ENCODE measurements at places on chromosomes 5 and 9.

- DNase-seq = no peak
These were observed 8.8 kb upstream of the SCGB3A1 start for GRCh38 chr5:180599981-180600553.

DNA sequence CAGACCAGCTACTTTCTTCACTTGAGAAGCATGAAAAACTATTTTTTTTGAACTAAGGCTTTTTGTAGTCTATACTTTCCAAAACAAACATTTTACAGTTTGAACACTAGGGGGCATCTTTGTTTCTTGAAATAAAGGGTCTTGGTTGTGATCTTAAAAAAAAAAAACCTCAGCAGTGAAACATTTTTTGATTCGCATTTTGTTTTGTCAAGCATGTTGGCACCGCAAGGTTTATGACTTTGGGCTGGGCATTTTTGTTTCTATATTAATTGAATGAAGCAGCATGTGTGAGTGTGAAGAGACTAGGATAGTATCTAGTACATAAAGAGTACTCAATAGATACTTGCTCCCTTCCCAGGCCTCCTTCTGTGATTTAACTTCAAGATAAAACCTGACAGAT lies 31.6 kb upstream of the ACOT12 start:
- DNase-seq = no peak

GRCh38 chr5:151221574-151221973 lies 2.3 kb downstream of the CCDC69 start:
- no peak for DNase-seq

GRCh38 chr9:129823542-129823934 lies 398 bp downstream of the TOR1A start:
- DNase-seq = no peak

GRCh38 chr9:34381323-34381722 lies 4.6 kb upstream of the MYORG start:
- no peak for DNase-seq

DNA sequence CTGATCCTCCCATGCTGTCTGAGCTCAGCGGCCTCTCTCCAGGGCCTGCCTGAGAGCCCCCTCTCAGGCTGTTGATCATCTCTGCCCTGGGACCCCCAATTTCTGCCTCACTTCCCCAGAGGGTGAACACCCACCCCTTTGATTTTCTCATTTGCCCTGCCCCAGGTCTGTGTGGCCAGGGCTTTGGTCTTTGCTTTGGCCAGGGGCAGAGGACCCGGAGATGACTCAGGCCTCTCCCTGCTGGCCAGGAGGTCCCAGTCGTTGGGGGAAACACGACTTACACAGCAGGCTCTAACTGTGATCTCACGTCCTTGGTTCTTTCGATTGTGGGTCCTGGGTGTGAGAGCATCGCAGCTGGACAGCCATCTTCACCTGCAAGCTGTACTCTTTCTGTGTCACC lies 1.1 kb upstream of the ADAMTS2 start:
- DNase-seq = no peak

- no peak for DNase-seq
These were observed 112.1 kb downstream of the ADRB2 start for GRCh38 chr5:148938522-148938882.

- no peak for DNase-seq
These were observed 9.5 kb downstream of the GZMK start for GRCh38 chr5:55033568-55033967.

DNA sequence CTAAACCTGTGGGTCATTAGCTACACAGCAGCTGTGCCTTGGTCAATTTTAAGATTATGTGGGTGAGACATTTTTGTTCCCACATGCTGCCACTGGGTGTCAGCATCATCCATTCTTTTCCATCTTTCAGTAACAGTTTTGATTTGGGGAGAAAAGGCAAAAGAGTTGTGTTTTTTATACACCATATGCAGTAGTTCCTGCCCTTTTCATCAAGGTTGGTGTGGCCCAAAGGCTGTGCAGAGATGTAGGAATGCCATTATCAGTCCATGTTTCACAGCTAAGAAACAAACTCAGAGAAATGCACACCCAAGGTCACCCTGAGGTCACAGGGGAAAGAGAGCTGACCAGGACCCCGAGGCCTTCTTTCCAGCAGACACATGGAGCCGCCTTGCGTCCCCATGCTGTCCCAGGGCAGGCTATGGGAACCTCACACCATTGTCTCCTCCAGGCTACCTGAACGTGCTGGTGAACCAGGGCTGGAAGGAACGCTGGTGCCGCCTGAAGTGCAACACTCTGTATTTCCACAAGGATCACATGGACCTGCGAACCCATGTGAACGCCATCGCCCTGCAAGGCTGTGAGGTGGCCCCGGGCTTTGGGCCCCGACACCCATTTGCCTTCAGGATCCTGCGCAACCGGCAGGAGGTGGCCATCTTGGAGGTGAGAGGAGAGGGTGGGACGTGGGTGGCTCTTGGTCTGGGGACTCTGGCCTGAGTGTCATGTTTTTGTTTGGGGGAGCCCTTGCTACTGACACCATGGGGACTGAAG lies 27.8 kb upstream of the GRPEL2 start:
- DNase-seq = no peak

DNA sequence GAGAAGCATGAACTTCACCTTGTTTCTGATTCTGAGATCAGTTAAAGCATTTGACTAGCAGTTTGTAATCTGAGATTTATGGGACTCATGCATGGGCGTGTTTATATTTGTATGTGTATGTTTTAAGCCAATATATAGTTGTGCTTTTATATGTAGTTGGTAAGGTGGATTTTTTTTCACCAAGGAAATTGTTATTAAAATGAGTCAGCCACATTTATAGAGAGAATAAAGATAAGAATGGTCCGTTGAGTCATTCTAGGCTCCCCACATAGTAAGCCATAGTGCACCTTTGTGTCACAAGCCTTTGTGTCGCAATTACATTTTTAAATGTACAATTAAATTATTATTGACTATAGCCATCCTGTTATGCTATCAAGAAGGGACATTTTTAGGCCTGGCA lies 89.0 kb downstream of the NLN start:
- DNase-seq = no peak

GRCh38 chr5:54678737-54679136 lies 161.2 kb downstream of the SNX18 start:
- no peak for DNase-seq

DNA sequence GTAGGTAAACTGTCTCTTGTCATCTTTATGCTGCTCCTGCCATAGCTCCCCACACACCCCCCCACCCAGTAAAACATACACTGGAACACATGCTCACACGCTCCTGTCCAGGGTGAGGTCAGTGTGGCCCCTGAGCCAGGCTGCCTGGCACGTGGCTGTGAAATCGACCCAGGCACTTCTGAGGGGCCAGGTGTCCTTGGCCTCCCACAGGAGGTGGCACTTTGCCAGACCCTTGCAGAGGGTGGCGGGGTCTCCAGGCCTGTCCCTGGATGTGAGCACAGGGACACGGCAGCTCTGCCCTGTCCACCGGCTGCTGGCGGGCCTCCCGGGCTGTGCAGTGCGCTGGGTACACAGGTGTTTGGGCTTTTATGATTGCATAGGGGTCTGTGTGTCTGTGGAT lies 10.0 kb upstream of the CRB2 start:
- no peak for DNase-seq

DNA sequence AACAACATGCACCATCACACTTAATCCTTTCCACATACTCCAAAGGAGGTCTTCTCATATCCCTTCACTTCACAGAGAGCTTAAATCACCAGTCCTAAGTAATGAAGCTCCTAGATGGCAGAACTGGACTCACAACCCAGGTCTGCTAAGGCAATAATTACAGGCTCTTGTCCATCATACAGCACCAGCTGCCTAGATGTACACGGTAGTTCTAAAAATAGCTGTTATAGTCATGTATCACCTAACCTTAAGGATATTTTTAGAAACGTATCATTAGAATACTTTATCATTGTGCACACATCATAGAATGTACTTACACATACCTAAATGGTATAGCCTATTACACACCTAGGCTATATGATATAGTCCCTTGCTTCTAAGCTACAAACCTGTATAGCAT lies 644.6 kb upstream of the RGMB start:
- DNase-seq = no peak

- DNase-seq = no peak
These were observed 103.9 kb downstream of the ST8SIA4 start for GRCh38 chr5:100799166-100799565.

DNA sequence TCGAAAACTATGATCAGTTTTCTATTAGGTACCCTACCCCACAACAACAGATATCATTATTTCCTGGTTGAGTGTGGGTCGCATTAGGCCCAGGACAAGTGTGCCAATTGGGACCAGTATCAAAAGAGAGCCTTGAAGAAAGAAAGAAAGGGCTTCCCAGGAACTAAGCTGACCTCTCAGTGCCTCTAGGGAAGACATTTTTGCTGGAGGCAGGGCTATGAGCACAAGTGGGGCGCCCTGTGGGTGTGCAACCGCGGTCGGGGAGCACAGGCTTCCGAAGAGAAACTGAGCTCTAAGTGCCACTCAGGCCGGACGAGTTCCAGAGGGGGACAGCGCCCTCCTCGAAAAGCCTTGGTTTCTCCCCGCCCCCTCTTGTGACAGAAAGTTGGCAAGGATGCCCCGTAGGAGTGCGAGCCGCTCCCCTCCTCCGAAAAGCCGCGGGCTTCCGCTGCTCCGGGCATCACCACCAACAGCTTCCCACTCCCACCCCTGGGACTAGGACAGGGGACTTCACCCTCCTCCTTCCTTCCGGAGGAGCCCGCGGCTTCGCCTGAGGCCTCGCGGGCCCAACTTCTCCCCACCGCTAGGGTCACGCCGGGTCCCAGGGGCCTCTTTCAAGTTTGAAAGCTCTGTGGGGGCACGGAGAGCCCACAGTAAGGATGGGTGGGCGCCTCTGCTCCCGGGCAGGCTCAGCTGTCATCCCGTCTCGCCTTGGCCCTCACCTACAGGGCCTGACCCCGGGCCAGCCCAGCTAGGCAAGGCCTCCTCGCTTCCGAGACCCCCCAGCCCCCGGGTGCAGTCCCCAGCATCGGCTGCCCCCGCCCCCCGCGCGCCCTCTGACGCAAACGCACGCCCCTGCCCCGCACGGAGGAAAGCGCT lies 2.0 kb downstream of the NR2F1-AS1 start:
- DNase-seq = no peak

DNA sequence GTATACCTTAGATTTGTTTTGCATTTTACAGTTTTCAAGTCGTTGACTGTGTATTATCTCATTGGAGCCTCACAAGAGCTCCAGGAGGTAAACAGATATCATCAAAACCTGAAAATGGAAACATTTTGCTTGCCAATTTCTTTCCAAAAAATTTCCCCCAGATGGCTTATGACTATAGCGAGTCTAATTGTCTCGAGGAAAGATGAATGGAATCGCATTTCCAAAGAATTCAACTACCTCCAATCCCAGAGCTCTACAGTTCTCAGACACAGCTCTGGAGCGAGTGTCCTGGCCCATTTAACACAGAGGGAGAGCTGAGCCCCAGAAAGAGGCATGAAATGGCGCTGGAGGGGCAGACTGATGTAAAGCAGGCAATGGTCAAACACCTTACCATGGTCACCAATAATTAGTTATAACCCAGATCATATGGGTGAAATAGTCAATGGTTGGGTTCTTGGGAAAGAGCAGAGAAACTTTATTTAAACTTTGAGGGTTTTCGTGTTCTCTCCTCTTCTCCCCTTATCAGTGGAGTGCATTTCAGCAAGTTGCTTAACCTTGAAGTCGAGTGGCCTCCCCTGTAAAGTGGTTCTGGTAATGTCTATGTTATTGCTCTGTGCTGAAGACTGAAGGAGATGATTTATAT lies 168.2 kb downstream of the ZDHHC21 start:
- DNase-seq = no peak

DNA sequence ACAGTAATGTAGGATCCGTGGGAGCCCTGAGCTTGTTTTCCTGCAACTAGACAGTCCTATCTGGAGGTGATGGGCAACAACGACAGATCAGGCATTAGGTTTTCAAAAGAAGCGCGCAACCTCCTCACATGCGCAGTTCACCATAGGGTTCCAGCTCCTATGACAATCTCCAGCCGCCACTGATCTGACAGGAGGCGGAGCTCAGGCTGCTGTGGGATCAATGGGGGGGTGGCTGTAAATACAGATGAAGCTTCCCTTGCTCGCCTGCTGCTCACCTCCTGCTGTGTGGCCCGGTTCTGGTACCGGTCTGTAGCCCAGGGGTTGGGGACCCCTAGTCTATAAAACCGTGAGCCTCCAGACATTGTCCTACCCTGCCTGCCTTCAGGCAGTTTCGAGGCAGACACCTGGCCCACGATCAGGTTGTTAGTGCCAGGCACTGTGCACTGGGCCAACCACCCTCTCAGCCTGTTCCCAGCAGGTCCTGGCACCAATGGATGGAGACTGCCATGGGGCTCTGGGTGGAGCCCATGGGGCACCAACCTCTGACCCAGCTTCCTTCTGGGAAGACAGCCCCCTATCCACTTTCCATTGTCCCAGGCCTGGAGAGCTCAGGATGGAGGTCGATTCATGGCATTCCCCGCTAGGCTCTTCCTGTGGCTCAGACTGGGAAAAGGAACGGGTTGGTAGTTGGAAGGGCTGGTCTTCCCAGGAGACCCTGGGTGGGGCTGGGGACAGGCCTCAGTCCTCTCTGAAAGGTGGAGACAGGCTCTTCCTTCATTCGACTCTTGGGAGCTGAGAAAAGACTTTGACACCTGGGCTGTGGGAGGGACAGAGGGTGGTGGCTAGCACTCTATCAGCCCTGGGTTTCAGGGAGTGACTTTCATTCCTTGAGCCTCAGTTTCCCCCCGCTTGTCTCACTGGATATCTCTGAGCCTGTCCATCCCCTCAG lies 1.7 kb downstream of the ENDOG start:
- no peak for DNase-seq

GRCh38 chr5:154242964-154243376 lies 52.4 kb downstream of the GALNT10 start:
- no peak for DNase-seq

DNA sequence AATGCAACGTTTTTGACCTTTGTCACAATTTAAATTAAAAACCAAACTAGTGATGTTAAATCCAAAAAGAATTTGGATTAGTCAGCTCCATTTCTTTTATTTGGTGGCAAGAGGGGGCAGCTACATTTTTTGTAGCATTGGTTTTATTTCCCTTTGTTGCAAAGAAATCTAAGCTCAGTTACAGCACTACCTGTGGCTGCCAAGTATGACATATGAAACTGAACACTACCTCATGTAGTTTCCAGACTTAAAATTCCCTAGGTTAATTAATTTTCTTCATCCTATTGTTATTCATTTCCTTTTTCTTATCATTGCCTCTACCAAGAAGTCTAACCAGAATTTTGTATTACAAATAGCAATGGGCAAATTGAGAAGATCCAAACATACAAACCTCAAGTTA lies 393.5 kb downstream of the BRINP1 start:
- no peak for DNase-seq

DNA sequence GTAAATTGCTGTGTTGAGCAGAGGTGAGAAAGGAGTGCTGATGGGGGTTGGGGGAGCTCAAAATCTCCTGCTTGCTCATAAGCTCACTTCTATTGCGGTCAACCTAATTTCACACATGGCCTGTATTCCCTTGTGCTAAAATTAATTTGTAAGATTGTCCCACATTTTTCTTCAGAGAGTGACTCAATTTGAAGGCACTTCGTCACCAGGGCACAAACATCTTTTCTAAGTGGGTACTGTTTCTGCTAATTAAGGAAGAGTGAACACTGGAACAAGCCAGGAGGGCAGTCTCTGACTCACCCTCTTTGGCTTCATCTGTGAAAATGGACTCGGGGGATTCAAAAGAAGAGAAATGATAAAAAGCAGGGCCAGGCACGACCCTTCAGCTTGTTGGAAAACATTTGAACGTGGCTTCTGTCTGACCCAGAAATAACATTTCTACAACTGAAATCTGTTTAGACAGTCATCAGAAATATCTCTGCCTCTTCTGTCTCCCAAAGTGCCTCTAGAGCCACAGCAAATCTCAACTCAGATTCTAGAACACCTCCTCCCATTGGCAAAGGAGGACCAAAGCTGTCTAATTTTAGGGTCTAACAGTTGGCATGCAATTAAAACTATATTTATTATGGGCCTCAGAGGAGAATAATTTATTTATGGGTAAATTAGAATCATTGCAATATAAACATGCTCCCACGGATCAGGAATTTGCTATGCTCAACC lies 49.8 kb downstream of the FEM1C start:
- no peak for DNase-seq

All from NT2/D1 (cell line).